ENCODE measurements at places on chromosomes 13 and 19.

DNA sequence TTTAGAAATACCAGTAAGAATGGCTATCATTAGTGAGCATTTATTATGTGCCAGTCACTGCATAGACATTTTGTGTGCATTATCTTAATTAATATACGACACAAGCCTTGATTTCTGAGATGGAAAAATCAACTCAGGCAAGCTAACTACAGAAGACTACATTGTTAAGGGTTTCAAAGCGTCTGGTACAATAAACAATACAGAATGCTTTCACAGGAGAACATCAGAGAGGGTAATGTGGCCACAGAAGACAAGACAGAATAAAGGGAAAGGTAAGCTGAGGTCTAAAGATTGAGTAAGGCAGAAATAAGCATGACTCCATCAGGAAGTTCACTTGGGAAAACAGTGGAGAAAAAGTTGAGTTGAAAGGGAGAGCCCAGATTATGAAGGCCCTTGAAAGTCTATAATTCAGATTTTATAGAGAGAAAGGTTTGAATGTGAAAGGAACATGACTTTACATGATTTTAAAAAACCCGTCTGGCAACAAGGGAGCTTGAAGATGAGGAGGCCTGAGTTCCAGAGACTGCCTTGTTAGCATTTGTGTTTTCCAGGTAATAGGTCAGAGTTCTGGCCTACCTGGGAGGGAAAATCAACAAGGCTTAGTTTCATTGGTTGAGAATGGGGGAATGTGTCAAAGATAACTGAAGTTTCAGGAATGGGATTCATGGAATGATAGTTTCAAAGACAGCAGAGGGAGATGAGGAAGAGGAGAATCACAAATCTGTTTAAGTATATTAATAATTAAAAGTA is 1.8 kb upstream of the MBNL2 start:
- no peak for DNase-seq

- DNase-seq, result no peak
These were observed 5.1 kb downstream of the ATG4D start for GRCh38 chr19:10548746-10549276.

GRCh38 chr19:27758626-27759505 is 1454.1 kb downstream of the UQCRFS1 start:
- DNase-seq, result no peak

DNA sequence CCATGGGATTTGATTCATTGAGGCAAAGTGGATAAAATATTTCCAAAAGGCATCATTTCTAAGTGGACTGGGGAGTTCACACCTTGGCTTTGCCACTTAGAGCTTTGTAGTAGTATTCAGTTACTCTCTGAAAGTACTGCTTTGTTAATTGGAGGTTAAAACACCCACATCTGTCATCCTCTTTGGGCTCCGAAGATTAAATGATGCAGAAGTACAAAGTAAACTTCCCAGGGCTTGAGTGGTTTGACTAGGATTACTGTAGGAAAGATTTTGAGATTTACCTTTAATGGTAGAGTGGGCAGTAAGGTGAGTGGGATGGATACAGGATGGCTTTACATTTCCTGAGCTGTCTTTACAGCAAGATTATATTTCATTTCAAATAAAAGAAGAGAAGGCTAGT is 42.4 kb downstream of the WASF3 start:
- DNase-seq, result no peak

- no peak for DNase-seq
These were observed 275.1 kb downstream of the SHISA2 start for GRCh38 chr13:25776722-25777121.

- no peak for DNase-seq
These were observed 11.1 kb downstream of the LMO7 start for GRCh38 chr13:75647126-75647784.

GRCh38 chr19:45113628-45114027 is 20.6 kb downstream of the PPP1R37 start:
- DNase-seq, result no peak

GRCh38 chr13:60226507-60226906 is 62.8 kb upstream of the DIAPH3 start:
- no peak for DNase-seq

DNA sequence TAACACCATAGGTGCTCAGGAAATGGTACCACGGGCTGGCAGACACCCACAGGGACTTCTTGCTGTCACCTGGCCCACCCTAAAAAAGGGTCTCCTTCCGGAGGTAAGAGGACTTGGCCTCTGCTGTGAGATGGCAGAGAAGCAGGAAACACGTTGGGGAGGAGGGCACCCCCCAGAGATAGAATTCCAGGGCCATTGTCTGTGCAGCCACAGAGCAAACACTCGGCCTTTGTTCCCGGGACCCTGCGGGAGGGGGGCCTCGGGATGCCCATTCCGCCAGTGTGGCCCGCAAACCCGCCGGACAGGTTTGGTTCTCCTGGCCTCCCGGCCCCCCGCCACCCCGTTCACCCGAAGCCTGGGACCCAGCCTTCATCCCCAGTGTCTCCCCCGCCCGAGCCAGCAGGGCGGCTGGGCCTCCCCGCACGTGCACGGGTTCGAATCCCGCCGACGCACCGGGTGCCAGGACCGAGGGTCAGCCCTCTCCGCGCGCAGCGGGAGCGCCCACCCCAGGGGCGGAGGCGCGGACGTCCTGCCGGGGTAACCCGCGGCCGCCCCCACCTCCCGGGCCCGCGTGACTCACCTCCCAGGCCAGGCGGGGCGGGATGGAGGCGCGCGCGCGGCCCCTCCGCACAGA is 714 bp downstream of the PLPP2 start:
- peak; percentile 41 for DNase-seq

- no peak for DNase-seq
These were observed 5.5 kb downstream of the ARRDC2 start for GRCh38 chr19:18013210-18014111.

DNA sequence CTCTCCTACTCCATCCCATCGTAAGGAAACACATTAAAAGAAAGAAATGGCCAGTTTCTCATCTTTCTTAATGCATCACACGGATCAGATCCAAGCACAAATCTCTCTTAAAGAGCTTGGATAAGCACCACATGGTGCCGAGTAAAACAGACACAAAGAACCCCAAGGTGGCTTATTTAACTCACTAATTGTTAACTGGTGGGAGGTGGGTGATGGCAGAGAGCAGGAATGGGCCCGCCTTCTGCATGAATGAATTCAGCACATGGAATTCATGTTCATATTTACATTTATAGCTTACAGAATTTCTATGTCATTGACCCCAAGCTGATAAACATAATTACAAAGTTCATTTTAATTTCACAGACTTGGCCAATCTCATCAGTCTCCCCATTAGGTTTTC is 89.9 kb downstream of the MZT1 start:
- DNase-seq, result no peak

All from activated naive CD4-positive, alpha-beta T cell treated with Interleukin-2 at 50 U/mL for 16 hours (primary cell).